CD4-positive, alpha-beta T cell (primary cell): ENCODE measurements at places on chromosomes 11 and 22.

GRCh38 chr22:44406341-44407170 is 91.5 kb downstream of the RTL6 start:
- DNase-seq, result no peak

GRCh38 chr22:46674367-46674781 is 54.2 kb downstream of the GRAMD4 start:
- peak; percentile 87 for DNase-seq

DNA sequence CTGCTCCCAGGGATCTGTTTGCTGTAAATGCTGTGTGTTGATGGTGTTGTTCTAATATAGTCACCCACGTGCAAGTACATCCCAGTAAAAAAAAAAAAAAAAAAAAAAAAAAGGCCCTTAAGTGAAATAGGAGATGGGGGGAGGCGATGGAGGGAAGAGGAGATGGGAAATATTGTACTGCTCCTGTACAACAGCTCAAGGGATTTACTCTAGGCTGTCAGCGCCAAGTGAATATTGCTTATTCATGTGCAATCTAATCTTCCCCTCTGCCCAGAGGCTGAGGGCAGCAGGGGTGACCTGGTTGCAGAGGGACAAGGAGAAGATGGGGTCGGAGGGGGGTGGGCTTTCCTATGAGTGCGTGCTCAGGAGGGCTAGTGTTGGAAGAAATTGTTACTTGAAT is 206.2 kb upstream of the CADM1 start:
- no peak for DNase-seq

DNA sequence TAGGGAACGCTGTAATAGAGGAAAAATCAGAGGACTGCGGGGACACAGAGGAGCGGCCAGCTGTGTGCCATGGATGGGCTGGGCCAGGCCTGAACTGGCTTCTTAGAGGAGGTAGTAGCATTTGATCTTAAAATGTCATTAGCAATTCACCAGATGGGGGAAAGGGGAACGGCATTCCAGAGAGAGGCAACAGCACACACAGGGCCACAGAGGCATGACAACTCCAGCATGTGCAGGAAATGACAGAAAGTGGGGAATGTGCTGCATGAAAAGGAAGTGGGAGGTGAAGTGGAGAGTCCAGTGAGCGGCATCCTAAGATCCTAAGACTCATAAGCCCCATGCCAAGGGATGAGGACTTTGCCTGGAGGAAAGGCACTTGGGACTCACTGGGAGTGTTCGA is 69.0 kb downstream of the UBASH3B start:
- DNase-seq, result no peak

GRCh38 chr11:119975561-119976152 is 162.3 kb downstream of the TRIM29 start:
- DNase-seq, result no peak

DNA sequence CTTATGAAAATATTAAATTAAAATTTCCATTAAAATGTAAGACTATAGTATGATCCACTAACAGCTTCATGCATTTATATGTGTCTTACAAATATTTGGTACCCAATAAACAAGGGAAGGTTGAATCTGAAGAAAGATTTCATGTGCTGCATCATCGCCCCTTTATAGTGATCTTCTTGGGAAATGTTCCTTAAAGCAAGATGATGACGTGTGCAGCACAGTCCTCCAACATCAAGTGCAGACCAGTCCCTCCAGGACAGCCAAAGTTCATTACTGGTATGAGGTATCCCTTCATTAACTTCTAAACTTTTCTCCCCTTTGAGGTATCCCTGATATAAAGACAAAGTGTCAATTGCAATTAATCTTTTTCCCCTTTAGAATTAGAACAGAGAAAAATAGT is 567.0 kb downstream of the METTL15 start:
- DNase-seq, result no peak

DNA sequence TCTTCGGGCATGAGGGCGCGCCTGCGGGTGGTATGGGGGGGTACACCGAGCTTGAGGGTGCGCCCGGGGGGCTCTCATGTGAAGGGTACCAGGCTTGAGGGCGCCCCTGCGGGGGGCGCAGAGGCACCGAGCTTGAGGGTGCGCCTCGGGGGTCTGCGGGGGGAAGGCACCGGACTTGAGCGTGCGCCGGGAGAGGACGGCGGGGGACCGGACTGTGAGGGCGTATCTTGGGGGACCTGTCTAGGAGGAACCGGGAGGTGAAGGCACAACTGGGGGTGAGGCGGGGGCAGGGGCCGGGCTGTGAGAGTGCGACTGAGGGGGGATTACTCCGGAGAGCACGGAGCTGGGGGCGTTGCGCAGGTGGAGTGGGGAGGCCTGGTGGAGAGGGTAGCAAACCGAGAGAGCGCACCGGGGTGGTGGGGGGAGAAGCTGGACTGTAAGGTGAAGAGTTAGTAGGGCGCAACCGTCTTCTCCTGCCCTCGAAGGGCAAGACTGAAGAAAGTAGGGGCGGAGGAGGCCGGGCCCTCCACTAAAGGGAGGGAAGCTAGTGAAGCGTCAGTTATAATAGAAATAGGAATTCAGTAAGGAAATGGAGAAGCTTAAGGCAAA is 1.1 kb upstream of the DDX6 start:
- peak; percentile 21 for DNase-seq
